ENCODE measurements at places on chromosomes 12 and 14.

DNA sequence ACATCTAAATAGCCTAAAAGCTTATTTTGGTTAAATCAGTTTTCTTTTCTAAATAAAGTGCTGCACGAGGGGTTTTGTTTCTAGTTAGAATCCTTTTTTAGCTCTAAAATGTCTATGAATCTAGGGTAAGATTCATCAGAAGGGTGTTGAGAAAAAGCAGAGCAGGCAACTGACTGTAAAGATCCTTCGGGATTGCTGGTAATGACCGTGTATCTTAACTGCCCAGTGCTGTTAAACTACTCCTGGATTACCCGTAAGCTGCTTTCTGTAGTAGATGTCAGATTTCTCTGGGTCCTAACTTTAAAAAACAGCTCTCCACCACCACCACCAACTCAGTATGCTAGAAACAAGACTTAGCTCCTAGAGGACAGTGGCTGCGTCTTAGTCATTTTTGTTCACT, 39.2 kb downstream of the DACT1 start:
- DNase-seq: no peak

GRCh38 chr12:100574187-100575074, 947 bp downstream of the GAS2L3 start:
- DNase-seq: no peak

DNA sequence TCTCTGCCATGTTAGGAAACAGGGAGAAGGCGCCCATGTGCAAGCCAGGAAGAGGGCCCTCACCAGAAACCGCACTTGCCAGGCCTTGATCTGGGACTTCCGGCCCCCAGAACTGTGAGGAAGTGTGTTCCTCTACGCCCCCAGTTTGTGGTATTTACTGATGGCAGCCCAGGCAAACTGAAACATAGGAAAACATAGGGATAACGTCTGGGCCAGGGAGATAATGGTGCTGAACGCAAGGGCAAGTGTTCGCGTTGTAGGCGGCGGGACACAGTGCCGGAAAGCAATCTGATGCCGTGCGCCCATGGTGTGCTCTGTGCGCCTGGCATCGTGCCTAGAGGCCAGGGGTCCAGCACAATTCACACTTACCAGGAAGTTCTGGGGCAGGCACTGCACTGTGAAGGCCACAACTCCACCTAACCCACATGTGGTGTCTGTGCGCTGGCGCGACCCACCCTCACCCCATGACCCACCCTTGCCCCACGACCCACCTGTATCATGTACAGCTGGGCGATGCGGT, 53.6 kb downstream of the ARL6IP4 start:
- DNase-seq: peak; percentile 86

- peak; percentile 47 for DNase-seq
These were observed 65.3 kb downstream of the FOXN3 start for GRCh38 chr14:89351516-89352404.

DNA sequence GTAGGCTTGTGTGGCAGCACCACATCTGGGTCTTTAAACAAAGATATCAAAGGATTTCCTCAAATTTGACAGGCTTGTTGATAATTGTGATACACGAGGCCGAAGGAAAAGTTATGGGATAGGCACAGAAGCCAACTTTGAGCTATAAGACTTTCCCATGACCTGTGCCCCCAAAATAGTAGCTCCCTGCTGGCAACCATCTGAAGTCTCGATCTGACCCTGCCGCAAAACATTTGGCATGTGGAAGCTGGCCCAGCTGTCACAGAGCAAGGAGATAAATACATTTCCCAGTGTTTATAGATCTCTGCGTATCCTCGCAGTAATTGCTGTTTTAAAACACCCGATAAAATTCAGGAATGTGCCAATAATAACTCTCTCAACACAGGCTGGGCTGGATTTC, 26.4 kb upstream of the RGS6 start:
- no peak for DNase-seq

DNA sequence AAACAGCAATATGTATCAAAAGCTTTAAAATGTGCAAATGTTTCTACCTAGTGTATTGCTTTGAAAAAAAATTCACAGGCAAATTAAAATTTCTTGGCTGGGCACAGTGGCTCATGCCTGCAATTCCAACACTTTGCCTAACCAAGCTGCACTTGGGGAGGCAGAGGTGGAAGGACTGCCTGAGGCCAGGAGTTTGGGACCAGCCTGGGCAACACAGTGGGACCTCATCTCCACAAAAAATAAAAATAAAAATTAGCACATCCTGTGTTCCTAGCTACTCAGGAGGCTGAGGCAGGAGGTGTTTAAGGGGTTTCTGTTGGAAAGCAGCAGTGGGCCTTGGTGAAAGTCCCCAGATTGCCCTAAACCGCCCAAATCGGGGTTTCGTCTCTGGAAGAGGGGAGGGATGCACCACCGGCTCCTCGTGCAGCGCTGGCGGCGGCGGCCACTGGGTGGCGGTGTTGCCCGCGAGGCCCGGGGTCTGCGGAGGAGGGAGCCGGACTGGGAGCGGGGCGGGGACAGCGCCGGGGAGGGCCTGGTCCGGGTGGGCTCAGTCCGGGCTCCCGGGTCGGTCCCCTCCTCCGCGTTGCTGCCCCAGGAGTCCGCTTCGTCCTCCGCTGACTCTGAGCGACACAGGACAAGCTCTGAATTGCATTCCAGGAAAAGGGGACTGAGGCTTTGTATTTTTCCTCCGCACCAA, 265.6 kb downstream of the AACS start:
- no peak for DNase-seq

- DNase-seq: no peak
These were observed 46.9 kb upstream of the BCL11B start for GRCh38 chr14:99318959-99319295.

- peak; percentile 59 for DNase-seq
These were observed 24.8 kb upstream of the YY1 start for GRCh38 chr14:100213956-100214769.

GRCh38 chr12:102479099-102479885, 1.1 kb downstream of the IGF1 start:
- no peak for DNase-seq

DNA sequence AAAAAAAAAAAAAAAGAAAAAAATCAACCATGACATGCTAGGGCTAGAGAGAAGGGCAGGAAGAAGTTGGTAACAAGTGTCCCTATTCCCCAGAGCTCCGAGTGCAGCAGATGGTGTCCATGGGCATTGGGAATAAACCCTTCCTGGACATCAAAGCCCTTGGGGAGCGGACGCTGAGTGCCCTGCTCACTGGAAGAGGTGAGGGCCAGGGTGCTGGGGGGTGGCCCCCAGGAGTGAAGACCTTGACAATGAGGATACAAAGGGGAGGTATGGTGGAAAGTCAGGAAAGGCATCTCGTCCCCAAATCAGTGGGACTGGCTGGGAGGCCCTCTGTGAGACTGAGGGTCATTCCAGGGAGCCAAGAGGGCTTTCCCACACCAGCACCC, 11.6 kb downstream of the ZNF219 start:
- DNase-seq: no peak

- peak; percentile 80 for DNase-seq
These were observed 65.1 kb upstream of the SRSF5 start for GRCh38 chr14:69701857-69702256.

DNA sequence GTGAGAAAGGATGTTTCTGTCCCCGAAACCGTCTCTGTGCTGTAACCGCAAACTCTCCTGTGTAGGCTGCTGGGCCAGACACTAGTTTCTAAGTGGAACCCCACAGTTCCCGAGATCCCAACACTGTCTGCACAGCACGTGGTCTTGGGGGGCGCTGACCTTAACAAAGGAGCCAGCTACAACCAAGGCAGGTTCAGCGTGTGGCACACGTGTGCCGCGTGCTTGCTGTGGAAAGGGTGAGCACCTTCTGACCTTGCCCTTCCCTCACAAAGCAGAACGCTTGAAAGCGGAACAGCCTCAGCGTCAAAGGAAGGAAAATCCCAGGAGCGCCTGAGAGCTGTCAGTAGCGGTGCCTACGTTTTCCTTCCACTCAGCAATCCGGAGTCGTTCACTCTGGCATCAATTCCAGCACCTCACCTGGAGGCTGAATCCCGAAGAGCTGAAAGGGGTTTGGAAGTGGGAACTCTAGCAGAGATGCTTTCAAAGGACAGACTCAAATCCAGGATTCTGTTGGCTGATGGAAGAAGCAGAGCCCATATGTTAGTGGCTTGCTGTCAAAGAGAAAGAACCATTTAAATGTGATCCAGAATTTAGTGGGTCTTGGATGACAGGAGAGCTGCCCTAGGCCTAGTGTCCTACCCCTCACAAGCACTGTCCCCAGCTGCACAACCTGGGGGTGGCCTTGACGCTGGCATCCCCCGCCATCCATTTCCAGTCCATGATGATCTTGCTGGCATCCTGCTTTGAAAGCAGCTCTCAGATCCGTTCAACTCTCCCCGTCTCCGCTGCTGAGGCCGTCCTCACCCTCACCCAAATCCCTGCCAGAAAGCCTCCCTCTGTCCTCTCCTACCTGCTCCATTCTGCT, 27.1 kb downstream of the CCDC92 start:
- no peak for DNase-seq

All from GF-D8 (cell line).